ENCODE measurements at places on chromosomes 6 and 20.

DNA sequence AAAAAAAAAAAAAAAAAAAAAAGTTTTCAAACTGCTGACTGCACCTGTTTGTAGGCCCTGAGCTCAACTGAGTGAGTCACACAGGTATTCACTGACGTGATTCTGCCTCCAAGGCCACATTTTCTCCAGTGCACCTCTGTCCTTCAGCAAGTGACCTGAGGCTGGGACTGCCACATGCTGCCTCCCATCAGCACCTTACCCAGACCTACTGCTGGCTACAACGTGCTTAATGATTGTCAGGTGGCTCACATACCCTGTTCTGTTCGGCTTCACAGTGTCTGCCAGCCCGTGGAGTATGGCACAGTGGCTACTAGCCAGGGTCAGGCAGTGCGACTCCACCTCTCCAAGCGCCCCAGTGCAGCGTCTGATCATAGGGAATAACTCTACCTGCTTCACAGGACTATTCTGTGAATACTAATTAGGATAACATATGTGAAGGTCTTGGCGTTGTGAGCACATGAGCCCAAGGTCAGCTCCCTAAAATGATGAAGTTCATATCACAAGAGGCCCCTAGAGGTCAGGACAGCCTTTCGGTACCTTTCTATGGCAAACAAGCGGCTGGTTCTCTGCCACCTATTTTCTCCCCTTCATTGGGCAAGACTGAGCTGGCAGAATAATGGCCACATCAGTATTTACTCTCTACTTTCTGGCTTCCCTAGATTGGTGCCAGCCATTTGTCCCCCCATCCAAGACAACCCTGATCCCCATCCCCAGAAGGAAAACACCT lies 28.1 kb downstream of the RIPOR3 start:
- no peak for DNase-seq

- DNase-seq, result no peak
Observed at GRCh38 chr6:157685596-157686280, 137.3 kb upstream of the SNX9 start.

GRCh38 chr6:169172946-169173345 lies 80.7 kb downstream of the THBS2 start:
- DNase-seq, result no peak

- DNase-seq, result no peak
Observed at GRCh38 chr6:109036574-109037294, 57.9 kb downstream of the SESN1 start.

DNA sequence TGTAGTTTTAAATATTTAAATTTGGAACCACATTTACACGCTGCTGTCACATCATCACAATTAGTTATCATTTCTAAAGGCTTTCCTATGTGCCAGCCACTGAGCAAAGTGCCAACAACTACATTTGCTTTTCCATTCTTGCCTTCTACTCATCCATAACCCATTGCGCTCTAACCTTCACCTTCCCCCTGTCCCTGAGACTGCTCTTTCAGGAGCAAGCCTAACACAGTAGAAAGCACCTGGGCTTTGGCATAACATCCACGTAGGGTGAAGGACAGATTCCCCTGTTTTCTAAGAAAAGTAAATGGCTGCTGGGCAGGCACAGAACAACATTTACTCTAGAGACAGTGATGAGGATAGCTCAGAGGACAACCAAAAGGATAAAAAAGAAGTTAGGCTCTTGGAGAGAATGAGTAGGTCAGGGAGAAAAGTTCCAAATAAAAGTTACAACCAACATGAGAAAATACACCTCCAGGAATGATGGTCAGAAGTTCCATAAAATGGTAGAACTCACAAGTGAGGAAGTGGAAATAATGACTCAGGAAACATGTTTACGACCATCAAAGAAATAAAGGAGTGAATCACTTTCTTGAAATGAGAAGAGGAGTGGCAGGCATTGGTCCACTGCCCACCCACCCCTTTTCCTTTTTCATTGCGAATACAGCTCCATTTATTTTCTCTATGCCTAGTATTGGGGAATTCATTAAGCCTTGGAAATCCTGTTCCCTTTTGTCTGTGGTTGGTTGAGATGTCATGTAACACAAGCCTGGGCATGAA lies 77.2 kb downstream of the PFDN4 start:
- no peak for DNase-seq

DNA sequence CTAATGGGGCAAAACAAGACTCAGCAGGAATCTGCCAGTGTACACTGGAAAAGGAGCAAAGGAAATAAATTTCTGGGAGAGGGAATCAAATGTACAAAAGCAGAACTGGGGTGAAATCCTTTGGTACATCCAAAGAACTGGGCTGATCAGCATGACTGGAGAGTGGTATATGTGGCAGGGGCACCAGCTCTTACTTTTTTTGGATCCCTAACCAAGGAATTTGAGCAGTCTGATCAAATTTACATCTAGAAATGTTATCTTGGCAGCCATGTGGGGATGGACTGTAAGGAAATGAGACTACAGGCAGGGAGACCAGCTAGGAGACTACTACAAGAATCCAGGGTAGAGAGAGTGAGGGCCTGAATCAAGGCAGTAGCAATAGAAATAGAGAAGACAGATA lies 1.2 kb upstream of the ZSCAN31 start:
- no peak for DNase-seq

DNA sequence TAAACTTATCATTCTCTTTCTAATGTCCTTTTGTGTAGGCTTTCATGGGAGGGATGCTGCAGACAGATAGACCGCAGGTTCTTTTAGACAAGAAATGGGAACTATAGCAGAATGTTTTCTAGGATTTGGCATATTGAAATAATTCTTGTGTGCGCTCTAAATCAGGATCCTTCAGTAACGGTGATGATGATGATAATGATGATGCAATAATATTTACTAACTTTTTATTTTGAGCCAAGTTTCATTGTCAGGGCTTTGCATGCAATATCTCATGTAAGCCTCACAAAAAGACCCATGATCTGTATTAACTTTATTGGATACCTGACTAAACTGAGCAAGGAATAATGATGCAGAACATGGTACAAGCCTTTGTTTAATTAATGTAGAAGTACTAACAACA lies 280.1 kb downstream of the HAO1 start:
- no peak for DNase-seq

- DNase-seq, result no peak
Observed at GRCh38 chr6:119814609-119815400, 465.2 kb upstream of the MAN1A1 start.

GRCh38 chr20:39066471-39067242 lies 104.5 kb downstream of the DHX35 start:
- no peak for DNase-seq

All from suppressor macrophage treated with lipopolysaccharide for 1 hour (primary cell).